GM23248 (cell line): ENCODE measurements at places on chromosomes 11 and 22. TPM values are rescaled to one million over a fixed set of nuclear protein-coding genes. Genes with fewer than 3 reads are reported as not detected.

GRCh38 chr11:122847466-122847865 lies 9.2 kb downstream of the CRTAM start:
- H3K27me3 ChIP-seq: no peaks in the 10 kb centered on the region
- peaks cover 12% of the 10 kb centered on the region; the same call in 1 of the 2 replicates for H3K4me1 ChIP-seq
- no peak overlapping the region for H3K27ac ChIP-seq
- H3K36me3 ChIP-seq: no peaks in the 10 kb centered on the region

- H3K4me3 ChIP-seq: 0 out of 2 replicates have a peak overlapping the region, but pooled peaks have one; percentile 6
- H3K4me1 ChIP-seq: peaks cover 16% of the 10 kb centered on the region
- peak overlapping the region; percentile 53; the same call in 1 of the 2 replicates for H3K27ac ChIP-seq
Measured at GRCh38 chr11:34501500-34501899, 12.1 kb downstream of the ELF5 start.

DNA sequence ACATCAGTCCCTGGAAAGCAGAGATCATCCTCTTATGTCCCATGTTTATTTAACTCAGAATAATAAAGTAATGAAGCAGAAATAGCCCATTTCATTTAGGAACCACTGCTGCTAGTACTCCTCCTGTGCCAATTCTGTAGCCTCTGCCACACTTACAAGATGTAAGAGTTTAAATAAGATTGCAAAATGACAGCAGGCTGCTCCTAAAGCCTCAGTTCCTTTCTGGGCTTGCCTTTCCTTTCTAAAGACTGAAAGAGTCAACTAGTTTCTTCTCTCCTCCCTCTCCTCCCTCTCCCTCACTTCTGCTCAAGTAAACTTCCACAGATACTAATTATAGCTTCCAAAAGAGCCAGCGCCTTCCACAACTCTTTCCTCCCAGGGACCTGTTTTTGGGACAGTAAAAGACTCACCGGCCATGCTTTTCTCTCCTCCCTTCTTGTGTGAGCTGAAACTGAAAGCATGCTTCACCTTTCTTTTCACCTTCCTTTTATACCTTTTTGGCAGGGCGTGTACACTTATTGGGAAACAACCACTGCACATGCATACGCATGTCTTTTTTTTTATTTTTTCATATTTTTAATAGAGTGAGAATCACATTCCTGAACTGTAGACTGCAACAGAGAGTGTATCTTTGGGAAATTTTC lies 26.1 kb upstream of the CARD16 start:
- H3K4me3 ChIP-seq: no peak overlapping the region
- H3K27ac ChIP-seq: no peak overlapping the region
- H3K4me1 ChIP-seq: no peaks in the 10 kb centered on the region
- H3K27me3 ChIP-seq: no peaks in the 10 kb centered on the region

GRCh38 chr11:11760838-11761237 lies 80.9 kb upstream of the USP47 start:
- H3K27ac ChIP-seq: no peak overlapping the region
- H3K4me3 ChIP-seq: no peak overlapping the region
- no peak for DNase-seq
- H3K27me3 ChIP-seq: peaks cover 86% of the 10 kb centered on the region
- H3K36me3 ChIP-seq: no peaks in the 10 kb centered on the region
- no peaks in the 10 kb centered on the region for H3K4me1 ChIP-seq

DNA sequence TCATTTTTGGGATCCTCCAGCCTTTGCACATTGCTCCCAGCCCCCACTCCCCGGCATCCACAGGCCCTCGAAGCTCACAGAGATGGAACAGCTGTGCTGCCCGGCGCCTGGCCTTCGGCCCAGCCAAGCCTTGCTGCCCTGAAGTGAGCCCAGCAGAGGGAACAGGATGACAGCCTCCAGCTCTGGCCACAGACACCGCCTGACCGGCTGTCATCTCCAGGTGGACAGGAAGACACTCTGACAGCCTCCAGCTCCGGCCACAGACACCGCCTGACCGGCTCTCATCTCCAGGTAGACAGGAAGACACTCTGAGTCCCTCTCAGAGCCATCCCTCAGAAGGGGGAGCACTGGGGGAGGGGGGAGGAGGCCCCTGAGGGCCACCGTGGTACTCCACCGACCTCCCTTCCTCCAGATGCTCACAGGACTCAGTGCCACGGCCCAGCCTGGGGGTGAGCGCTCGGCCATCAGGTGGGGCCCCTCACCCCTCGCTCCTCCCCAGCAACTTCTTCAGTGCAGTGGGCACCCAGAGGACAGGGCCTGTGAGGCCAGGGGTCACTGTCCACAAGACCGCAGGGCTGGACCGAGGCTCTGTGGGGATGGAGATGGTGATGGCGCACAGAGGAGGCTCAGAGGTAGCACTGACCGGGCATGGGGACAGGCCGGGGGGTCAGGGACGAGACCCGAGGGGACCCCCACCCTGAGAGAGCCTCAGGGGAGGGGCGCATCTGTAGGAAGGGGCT lies 58.6 kb downstream of the BRD1 start:
- no peaks in the 10 kb centered on the region for H3K27me3 ChIP-seq
- no peak for DNase-seq
- peaks cover 12% of the 10 kb centered on the region for H3K36me3 ChIP-seq

GRCh38 chr22:44660051-44660830 lies 41.8 kb upstream of the PRR5 start:
- H3K36me3 ChIP-seq: no peaks in the 10 kb centered on the region
- DNase-seq: no peak
- H3K4me1 ChIP-seq: peaks cover 13% of the 10 kb centered on the region

DNA sequence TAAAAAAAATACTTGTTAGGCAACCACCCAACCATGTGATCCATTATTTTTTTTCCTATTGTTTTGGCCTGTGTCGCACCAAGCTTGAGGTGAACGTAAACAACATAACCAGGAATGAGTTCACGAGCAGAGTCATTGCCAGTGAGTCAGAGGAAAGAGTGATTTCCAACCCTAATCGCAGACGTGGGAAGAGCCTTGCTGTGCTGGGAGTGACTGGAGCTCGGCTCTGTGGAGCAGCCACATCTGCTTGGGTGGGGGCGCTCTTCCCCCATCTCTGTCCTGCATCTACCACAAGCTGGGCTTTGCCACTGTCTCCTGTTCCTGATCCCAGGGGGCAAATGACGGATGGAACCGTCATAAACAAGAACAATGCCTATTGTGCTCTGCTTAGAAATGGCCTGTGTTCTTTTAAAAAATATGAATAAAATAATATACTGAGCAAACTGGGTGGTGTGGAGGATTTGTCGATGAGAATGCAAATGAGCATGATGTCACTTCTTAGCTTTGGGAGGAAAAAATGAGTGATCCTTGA lies 210.0 kb downstream of the KIRREL3 start:
- peak; percentile 97 for DNase-seq
- peak overlapping the region; percentile 79 for H3K27ac ChIP-seq
- H3K27me3 ChIP-seq: no peaks in the 10 kb centered on the region
- peaks cover 12% of the 10 kb centered on the region for H3K4me1 ChIP-seq
- H3K36me3 ChIP-seq: no peaks in the 10 kb centered on the region

GRCh38 chr22:32164075-32164860 lies 5.2 kb upstream of the C22orf42 start:
- H3K36me3 ChIP-seq: no peaks in the 10 kb centered on the region
- H3K4me1 ChIP-seq: no peaks in the 10 kb centered on the region
- no peak overlapping the region for H3K4me3 ChIP-seq
- no peak for DNase-seq

GRCh38 chr11:102289592-102289991 lies 27.7 kb upstream of the BIRC3 start:
- H3K4me3 ChIP-seq: no peak overlapping the region
- H3K36me3 ChIP-seq: no peaks in the 10 kb centered on the region
- peak overlapping the region; percentile 5; the same call in 1 of the 2 replicates for H3K27ac ChIP-seq
- no peaks in the 10 kb centered on the region for H3K27me3 ChIP-seq
- peaks cover 11% of the 10 kb centered on the region for H3K4me1 ChIP-seq

DNA sequence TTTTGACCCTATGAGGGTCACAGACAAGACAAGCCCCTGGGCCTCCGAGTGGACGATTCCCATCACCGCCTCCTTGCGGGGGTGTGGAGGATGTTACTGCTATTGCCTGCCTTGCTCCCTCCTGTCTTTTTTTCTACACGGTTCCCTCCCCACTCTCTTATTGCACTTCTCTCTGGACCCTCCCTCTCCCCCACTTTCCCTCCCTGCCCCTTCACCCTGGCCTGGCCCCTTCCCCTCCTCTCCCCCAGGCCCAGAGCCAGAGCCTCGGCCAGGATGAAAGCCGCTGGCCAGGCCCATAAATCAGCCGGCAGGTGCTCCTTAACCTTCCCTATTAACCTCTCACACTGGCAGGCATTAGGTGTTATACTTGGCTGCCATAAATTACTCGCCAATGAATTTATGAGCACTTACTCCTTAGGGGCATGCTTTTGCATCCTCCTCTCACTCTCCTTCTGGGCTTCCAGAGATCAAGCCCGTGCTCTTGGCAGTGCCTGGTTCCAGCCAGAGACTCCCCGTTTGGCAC lies 18.3 kb upstream of the ALX4 start:
- H3K27me3 ChIP-seq: peaks cover 81% of the 10 kb centered on the region
- H3K4me3 ChIP-seq: no peak overlapping the region
- no peaks in the 10 kb centered on the region for H3K4me1 ChIP-seq

DNA sequence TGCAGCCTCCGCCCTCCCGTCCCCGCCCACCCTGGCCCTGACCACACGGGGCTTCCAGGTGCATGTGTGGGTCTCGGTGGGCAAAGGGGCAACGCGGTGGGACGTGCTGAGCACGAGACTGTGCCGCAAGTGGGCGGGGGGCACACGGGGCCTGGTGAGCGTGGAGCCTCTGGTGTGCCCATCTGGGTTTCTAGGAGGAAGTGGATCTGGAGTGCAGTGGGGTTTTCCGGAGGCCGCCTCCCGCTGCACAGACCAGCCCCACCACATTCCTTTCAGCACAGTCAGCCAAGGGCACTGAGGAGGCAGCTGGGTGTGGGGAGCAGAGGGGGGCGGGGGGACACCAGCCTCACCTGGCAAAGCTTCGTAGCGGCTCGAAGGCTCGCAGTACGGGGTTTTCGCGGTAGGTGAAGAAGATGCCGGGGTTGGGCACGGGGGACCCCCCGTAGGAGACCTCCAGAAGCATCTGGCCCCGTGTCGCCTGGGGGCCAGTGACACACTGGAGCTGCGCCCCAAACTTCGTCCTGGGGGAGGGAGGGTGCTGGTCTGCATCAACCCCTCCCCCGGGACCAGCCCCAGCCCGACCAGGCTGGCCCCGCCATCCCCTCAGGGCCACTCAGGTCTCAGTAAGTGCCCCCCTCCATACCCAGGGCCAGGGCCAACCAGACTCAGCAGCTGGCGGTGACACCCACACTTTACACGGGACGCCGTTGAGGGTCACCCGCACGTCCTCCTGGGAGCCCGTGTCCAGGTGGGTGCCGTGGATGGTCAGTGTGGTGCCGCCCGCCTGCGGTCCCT lies 12.4 kb upstream of the MAPK11 start:
- H3K4me1 ChIP-seq: no peaks in the 10 kb centered on the region
- no peak overlapping the region for H3K27ac ChIP-seq
- no peaks in the 10 kb centered on the region for H3K27me3 ChIP-seq
- peaks cover 20% of the 10 kb centered on the region; the same call in 1 of the 2 replicates for H3K36me3 ChIP-seq
- peak; percentile 74 for DNase-seq

DNA sequence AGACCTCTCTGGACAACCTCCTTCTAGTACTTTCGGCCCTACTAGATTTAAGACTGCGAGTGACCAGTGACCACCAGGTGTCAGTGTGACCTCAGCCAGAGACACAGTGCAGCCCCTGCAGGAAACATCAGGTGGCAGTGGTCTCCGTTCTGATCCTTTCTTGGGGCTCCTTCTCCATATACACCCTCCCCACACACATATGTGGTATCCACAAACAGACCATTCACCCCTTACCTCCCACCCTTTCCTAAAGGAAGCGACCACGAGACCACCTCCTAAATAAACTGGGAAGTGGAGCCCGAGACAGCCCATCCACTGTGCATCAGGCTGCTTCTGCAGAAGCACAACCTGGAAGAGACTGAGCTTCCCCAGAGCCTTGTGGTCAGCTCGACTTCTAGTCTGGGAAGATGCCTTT lies 38.5 kb upstream of the CYP2D6 start:
- no peaks in the 10 kb centered on the region for H3K36me3 ChIP-seq
- H3K4me1 ChIP-seq: peaks cover 7% of the 10 kb centered on the region; the same call in 1 of the 2 replicates
- H3K4me3 ChIP-seq: no peak overlapping the region

DNA sequence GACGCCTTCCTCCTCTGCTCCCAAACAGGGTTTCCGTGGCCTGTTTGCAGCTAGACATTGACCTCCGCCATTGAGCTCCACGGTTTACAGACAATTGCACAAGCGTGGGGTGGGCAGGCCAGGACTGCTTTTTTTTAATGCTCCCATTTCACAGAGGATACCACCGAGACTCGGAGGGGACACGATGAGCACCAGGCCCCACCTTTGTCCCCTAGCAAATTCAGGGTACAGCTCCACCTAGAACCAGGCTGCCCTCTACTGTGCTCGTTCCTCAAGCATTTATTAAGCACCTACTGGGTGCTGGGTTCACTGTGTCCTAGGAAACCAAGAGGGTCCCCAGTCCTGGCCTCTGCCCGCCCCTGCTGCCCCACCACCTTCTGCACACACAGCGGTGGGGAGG lies 12.2 kb downstream of the RASD2 start:
- no peaks in the 10 kb centered on the region for H3K27me3 ChIP-seq
- H3K36me3 ChIP-seq: no peaks in the 10 kb centered on the region
- H3K4me1 ChIP-seq: no peaks in the 10 kb centered on the region; the same call in 1 of the 2 replicates
- no peak overlapping the region for H3K4me3 ChIP-seq
- no peak overlapping the region for H3K27ac ChIP-seq

DNA sequence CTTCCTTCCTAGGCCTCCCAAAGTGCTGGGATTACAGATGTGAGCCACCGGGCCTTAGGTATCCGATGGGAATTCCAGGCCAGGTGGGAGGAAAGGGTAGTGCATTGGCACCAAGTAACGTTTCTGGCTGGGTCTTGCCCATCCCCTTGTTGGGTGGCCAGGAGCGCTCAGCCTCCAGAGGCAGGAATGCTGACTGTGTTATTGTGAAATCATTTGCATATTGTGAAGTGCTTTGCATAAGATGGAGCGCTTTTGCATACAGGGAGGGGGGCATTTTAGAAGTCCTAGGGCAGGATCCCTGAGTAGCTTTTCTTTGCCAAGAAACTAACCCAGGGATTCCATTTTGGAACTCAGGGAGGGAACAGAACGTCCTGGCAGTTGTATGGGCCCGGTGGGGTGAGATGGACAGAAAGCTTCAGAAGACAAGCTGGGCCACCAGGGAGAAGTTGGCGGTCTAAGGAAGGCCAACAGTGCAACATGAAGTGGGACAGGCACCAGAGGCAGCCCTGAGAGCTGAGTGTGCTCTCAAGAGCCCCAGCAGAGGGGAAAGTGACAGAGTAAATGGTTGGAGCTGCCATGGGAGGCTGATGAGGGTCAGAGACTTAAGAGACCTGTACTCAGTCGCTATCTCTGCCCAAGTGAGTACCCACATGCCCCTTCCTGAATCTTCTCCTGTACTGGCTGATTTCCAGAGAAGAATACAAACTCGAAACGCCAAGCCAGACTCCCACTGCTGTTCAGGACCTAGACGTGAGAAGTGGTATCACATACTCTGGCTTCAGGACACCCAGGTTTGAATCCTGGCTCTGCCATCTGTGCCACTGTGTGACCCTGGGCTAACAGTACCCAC lies 1.3 kb upstream of the SLC39A13 start:
- H3K4me3 ChIP-seq: peak overlapping the region; percentile 81
- peak; percentile 38 for DNase-seq
- no peaks in the 10 kb centered on the region for H3K27me3 ChIP-seq
- H3K27ac ChIP-seq: peak overlapping the region; percentile 100

PAFAH1B2 gene
- polyA plus RNA-seq: 116 and 120 TPM in 2 replicates

HBG1 gene
- polyA plus RNA-seq: not detected in 2 replicates

TSPAN32 gene
- not detected in 2 replicates for polyA plus RNA-seq

BTBD10 gene
- 37.7 and 38.6 TPM in 2 replicates for polyA plus RNA-seq
